ENCODE measurements at places on chromosomes 3 and 15. TPM values are rescaled to one million over a fixed set of nuclear protein-coding genes. Genes with fewer than 3 reads are reported as not detected.

FAM81A gene
- 0.17 TPM for total RNA-seq

VWA5B2 gene
- not detected for total RNA-seq

C3orf49 gene
- total RNA-seq = not detected

PLOD2 gene
- total RNA-seq = 1.0 TPM

KBTBD12 gene
- not detected for total RNA-seq

IFRD2 gene
- total RNA-seq = 84.6 TPM

NANOGP8 gene
- not detected for total RNA-seq

ANKUB1 gene
- total RNA-seq = not detected

TNIK gene
- 54.0 TPM for total RNA-seq

LXN gene
- 12.0 TPM for total RNA-seq

GHRL gene
- 6.9 TPM for total RNA-seq

INO80 gene
- total RNA-seq = 40.5 TPM

CDHR4 gene
- total RNA-seq = 0.22 TPM

SLC22A13 gene
- total RNA-seq = 0.78 TPM

RASGRP1 gene
- 224 TPM for total RNA-seq

ROPN1B gene
- total RNA-seq = not detected

STRA6 gene
- total RNA-seq = 0.17 TPM

CLEC3B gene
- total RNA-seq = 1.0 TPM

IL20RB gene
- 2.0 TPM for total RNA-seq

PGBD4 gene
- 3.8 TPM for total RNA-seq

NEIL1 gene
- total RNA-seq = 12.7 TPM

Measured in T-helper 1 cell treated with Interleukin-12 subunit alpha and Interleukin-12 subunit beta and Interleukin-4 antibody, amounts not matched to agents 30 ng/mL and 1 ng/mL, for 36 hours (primary cell).